ENCODE measurements at places on chromosomes 5 and 9.

- no peak overlapping the region for H3K27ac ChIP-seq
- H3K4me1 ChIP-seq: no peaks in the 10 kb centered on the region
- no peaks in the 10 kb centered on the region for H3K36me3 ChIP-seq
- DNase-seq: no peak
These were observed 75.2 kb upstream of the MPDZ start for GRCh38 chr9:13354733-13355132.

- no peak overlapping the region for H3K4me3 ChIP-seq
- H3K27me3 ChIP-seq: no peaks in the 10 kb centered on the region
- DNase-seq: peak; percentile 81
- no peaks in the 10 kb centered on the region for H3K36me3 ChIP-seq
These were observed 166.7 kb downstream of the GAPVD1 start for GRCh38 chr9:125428060-125428901.

DNA sequence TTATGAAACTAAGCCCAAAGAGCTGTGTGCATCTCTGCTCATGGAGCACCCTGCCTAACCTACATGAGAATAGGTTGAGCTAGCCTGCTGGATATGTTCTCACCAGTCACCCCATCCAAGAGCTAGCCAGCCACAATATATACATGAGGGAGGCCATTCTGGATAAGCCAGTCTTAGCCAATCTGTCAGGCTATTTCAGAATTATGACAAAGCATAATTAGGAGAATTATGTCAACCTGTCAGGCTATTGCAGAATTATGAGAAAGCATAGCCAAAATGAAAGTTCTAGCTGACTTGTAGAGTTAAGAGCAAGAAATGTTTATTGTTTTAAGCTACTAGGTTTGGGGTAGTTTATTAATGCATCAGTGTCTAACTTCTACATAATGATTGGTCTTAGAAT, 189.8 kb downstream of the WDR70 start:
- no peaks in the 10 kb centered on the region for H3K4me1 ChIP-seq
- no peak overlapping the region for H3K27ac ChIP-seq
- H3K27me3 ChIP-seq: peaks cover 15% of the 10 kb centered on the region
- no peak overlapping the region for H3K4me3 ChIP-seq
- no peaks in the 10 kb centered on the region for H3K36me3 ChIP-seq
- no peak for DNase-seq

GRCh38 chr9:34796924-34797323, 87.0 kb upstream of the CCL21 start:
- no peaks in the 10 kb centered on the region for H3K4me1 ChIP-seq
- no peaks in the 10 kb centered on the region for H3K36me3 ChIP-seq
- H3K4me3 ChIP-seq: no peak overlapping the region
- peaks cover 7% of the 10 kb centered on the region for H3K27me3 ChIP-seq
- peak; percentile 74 for DNase-seq

DNA sequence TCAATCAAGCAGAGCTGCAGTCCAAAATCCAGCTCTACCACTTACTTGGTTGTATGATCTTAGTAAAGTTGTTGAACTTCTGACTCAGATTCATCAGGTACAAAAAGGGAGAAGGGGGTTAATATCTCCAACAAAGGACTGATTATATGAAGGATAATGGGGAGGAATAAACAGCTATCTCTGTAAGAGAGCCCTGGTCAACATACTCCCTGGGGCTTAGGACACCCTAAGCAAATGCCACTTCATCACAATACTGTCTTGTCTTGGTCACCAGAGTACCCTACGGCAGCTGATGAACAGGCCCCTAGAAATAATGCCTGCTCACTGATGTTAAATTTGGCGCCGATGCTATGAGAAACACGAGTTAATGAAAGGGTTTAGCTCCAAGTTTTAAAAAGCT, 34.8 kb downstream of the LHFPL2 start:
- peaks cover 81% of the 10 kb centered on the region for H3K36me3 ChIP-seq
- no peak for DNase-seq
- no peak overlapping the region for H3K27ac ChIP-seq
- peaks cover 25% of the 10 kb centered on the region for H3K4me1 ChIP-seq

- no peak for DNase-seq
- no peak overlapping the region for H3K4me3 ChIP-seq
- H3K4me1 ChIP-seq: no peaks in the 10 kb centered on the region
- peaks cover 99% of the 10 kb centered on the region for H3K36me3 ChIP-seq
- H3K27ac ChIP-seq: no peak overlapping the region
These were observed 34.5 kb downstream of the NIPSNAP3B start for GRCh38 chr9:104798209-104798995.

- H3K4me3 ChIP-seq: no peak overlapping the region
- H3K36me3 ChIP-seq: no peaks in the 10 kb centered on the region
- H3K27ac ChIP-seq: no peak overlapping the region
These were observed 1304.4 kb downstream of the MAT2B start for GRCh38 chr5:164809821-164810220.

DNA sequence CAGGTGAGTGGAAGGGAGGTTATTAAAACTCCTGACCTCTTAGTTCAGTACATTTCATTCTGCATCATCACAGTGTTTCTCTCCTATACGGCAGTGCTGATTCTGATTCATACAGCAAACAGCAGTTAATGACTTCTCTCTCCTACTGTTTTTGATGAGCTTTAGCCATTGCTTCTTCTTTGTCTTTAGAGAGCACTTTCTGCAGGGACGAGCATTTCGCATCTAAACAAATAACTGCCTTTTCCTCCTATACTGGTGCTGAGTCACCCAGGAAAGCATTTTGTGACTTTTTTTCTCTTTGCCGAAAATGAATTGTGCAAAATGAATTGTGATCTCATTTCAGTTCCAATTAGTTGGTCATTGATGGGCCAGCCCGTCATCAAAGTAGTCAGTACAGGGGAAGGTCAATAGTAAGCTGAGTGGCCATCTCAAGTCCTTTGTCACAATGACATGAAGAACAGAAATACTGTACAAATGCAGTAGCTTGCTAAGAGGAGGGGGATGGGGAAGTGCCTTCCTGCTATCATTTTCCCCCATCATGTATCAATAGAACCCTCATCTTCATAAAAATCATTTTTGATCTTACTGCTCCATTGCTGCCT, 98.5 kb downstream of the INSYN2B start:
- no peak overlapping the region for H3K27ac ChIP-seq
- H3K4me3 ChIP-seq: no peak overlapping the region
- no peaks in the 10 kb centered on the region for H3K27me3 ChIP-seq
- peaks cover 10% of the 10 kb centered on the region for H3K4me1 ChIP-seq
- H3K36me3 ChIP-seq: no peaks in the 10 kb centered on the region

DNA sequence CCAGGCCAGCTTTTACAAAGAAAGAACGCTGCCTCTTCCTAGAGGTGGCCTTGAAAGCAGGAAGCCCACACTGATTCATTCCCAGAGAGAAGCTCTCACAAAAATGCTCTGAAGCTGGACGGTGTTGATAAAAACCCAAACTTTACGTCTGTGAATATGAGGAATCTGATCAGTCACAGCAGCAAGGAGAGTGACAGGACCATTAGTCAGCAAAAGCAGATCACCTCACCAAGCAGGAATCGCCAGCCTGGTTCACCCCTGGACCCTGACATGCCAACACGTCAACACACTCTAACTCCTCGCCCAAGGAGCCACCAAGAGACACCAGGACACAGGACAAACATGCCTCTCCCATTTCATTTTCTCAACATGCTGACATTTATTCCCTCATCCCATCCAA, 70.6 kb upstream of the ZNF622 start:
- H3K4me3 ChIP-seq: no peak overlapping the region
- H3K27me3 ChIP-seq: no peaks in the 10 kb centered on the region
- H3K27ac ChIP-seq: no peak overlapping the region
- no peak for DNase-seq

- peaks cover 10% of the 10 kb centered on the region for H3K4me1 ChIP-seq
- no peaks in the 10 kb centered on the region for H3K36me3 ChIP-seq
- no peak overlapping the region for H3K27ac ChIP-seq
- no peak for DNase-seq
- peaks cover 1% of the 10 kb centered on the region for H3K27me3 ChIP-seq
These were observed 8.2 kb upstream of the MARCHF3 start for GRCh38 chr5:127038550-127038949.

DNA sequence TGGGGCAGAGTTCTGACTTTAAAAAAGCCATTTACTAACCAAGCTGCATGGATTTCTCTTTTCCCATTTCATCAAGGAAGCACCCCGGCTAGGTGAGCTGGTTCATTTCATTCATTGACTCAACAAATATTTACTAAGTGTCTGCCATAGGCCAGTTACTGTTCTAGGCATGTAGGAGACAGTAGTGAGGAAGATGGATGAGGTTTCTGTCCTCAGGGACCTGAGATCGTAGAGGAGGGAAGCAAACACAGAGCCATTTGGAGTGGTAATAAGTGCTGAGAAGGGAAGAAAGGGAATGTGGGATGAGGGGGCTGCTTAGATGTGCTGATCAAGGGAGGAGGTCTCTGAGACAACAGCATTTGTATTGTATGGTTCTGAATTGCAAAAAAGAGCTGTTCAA, 120.4 kb downstream of the C9orf152 start:
- H3K36me3 ChIP-seq: no peaks in the 10 kb centered on the region
- no peak overlapping the region for H3K4me3 ChIP-seq
- H3K27me3 ChIP-seq: no peaks in the 10 kb centered on the region
- H3K27ac ChIP-seq: no peak overlapping the region

GRCh38 chr5:71907001-71907588, 188.0 kb downstream of the CARTPT start:
- no peaks in the 10 kb centered on the region for H3K4me1 ChIP-seq
- no peak overlapping the region for H3K27ac ChIP-seq
- H3K36me3 ChIP-seq: no peaks in the 10 kb centered on the region
- no peak for DNase-seq
- H3K27me3 ChIP-seq: no peaks in the 10 kb centered on the region
- no peak overlapping the region for H3K4me3 ChIP-seq

- DNase-seq: peak; percentile 84
- H3K4me3 ChIP-seq: peak overlapping the region; percentile 90
- H3K36me3 ChIP-seq: no peaks in the 10 kb centered on the region
- peaks cover 3% of the 10 kb centered on the region for H3K4me1 ChIP-seq
- peak overlapping the region; percentile 72 for H3K27ac ChIP-seq
These were observed 1.4 kb downstream of the NRARP start for GRCh38 chr9:137300567-137301080.

DNA sequence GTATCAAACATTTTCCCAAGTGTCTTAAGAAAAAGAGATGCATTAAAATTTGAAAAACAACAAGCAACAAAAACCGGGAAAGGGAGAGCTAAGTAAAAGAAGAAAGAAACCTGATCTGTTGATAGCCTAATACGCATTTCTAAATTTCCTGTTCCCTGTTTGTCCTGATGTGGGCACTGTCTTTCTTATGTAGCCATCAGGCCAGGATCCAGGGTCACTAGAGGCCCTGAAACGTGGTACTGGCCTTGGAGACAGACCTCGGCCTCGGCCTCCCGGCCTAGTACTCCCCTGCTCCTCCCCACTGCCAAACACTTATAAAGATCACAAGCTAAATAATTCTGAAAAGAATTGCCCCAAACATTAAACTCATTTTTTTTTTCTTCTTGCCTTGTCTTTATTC, 547.2 kb downstream of the IRX1 start:
- H3K4me3 ChIP-seq: no peak overlapping the region
- H3K36me3 ChIP-seq: no peaks in the 10 kb centered on the region
- DNase-seq: peak; percentile 56

DNA sequence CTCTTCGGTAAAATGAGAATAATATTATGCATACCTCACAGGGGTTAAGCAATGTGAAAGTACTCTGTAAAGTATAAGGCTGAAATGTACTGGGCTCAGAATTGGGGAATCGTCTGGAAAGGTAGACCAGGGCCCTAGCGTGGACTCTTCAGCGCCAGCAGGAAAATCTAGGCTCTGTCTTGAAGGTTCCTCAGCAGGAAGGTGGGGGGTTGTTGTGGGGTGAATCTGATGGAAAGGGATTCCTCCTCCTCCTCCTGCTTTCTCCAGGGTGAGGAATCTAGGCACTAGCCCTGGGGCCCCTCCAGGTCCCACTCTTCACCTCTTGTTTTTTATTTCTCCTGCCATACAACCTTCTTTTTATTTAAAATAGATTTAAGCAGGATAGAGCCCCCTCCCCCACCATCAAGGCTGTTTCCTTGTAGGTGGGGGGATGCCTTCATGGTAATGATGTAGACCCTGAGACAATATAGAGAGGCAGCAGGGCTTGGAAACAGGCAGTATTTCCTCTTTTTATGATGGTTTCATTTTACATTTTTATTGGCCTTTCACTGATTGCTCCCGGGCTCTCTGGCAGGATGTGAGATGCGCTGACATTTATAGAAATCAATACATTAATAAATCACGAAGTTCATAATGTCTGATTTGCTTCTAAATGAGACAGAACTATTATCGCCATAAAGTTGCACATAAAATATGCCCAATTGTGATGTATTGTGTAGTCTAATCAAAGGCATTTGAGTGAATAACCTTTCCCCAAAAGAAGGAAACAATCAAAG, 78.9 kb upstream of the GABRP start:
- no peak overlapping the region for H3K27ac ChIP-seq
- no peak overlapping the region for H3K4me3 ChIP-seq
- H3K27me3 ChIP-seq: no peaks in the 10 kb centered on the region
- H3K4me1 ChIP-seq: no peaks in the 10 kb centered on the region

DNA sequence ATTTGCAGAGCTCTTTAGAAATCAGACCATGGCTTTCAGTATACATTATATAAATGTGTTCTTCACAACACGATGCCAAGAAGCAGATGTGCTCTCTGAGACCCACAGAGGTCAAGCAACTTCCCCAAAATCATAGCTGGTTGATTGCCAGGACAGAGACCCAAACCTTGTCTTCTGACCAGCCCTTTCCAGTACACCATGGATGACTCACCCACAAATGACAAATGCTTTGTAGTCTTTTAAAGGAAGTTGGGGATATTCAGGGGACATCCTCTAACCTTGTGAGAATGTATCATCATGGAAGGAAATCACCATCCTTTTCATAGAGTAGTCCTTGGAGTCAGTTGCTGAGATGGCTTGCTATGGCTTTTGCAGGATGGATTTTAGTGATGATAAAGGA, 30.1 kb downstream of the ZNF462 start:
- H3K4me3 ChIP-seq: peak overlapping the region; percentile 13
- peaks cover 25% of the 10 kb centered on the region for H3K4me1 ChIP-seq
- H3K27me3 ChIP-seq: no peaks in the 10 kb centered on the region
- no peak for DNase-seq
- no peaks in the 10 kb centered on the region for H3K36me3 ChIP-seq

DNA sequence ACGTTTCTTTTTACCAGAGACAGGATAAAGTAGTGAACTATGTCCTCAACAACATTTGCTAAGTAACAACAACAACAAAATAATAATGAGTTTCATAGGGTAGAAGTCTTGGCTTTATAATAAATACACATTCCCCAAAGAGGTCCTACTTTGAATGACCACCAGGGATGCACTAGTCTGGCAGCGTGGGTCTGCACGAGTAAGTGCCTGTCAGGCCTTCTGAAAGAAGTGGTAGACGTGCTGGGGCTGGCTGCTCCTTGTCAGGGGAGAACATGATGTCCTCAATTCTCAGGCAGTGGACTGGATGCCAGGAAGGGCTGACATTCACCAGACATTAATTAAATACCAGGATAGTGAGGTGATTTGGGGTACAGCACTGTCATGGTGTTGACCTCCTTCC, 331.1 kb downstream of the TMEM38B start:
- H3K36me3 ChIP-seq: no peaks in the 10 kb centered on the region
- H3K27me3 ChIP-seq: no peaks in the 10 kb centered on the region
- H3K4me1 ChIP-seq: no peaks in the 10 kb centered on the region
- H3K4me3 ChIP-seq: no peak overlapping the region
- peak; percentile 55 for DNase-seq

DNA sequence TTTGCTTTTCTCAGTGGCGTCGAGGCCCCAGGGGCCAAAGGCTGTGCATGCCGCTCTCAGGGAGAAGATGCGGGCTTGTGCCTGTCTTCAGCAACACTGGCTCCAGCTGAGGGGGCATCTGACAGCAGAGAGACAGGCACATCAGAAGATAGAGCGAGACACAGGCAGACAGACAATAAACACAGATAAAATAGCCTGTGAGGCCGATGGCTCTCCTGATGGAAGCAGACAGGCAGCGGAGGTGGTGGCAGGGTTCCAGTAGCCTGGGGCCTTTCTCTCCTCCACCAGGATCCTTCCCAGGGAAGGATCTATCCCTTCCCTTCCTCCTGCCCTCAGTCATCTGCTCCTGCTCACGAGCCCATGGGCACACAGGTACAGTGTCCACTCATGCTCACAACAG, 16.6 kb upstream of the UNC5A start:
- peaks cover 2% of the 10 kb centered on the region for H3K4me1 ChIP-seq
- DNase-seq: no peak

Measured in endodermal cell (in vitro differentiated cells).